ENCODE measurements at places on chromosomes 13 and 19. TPM values are rescaled to one million over a fixed set of nuclear protein-coding genes. Genes with fewer than 3 reads are reported as not detected.

The MAP4K1 gene
- total RNA-seq, result 148 TPM

The TEX29 gene
- total RNA-seq, result 0.57 TPM

The DNAJC15 gene
- total RNA-seq, result 14.5 TPM

The FTL gene
- 1,093 TPM for total RNA-seq

The FLT3LG gene
- 23.9 TPM for total RNA-seq

The RASAL3 gene
- 63.2 TPM for total RNA-seq

The SEMA6B gene
- 0.17 TPM for total RNA-seq

The CYP4F12 gene
- not detected for total RNA-seq

The CDX2 gene
- total RNA-seq, result not detected

GRCh38 chr13:89856512-89856911, 1491.0 kb upstream of the MIR17HG start:
- H3K4me1 ChIP-seq, result no peaks in the 10 kb centered on the region
- no peaks in the 10 kb centered on the region for H3K36me3 ChIP-seq
- no peak overlapping the region for H3K4me3 ChIP-seq
- H3K27me3 ChIP-seq, result no peaks in the 10 kb centered on the region

DNA sequence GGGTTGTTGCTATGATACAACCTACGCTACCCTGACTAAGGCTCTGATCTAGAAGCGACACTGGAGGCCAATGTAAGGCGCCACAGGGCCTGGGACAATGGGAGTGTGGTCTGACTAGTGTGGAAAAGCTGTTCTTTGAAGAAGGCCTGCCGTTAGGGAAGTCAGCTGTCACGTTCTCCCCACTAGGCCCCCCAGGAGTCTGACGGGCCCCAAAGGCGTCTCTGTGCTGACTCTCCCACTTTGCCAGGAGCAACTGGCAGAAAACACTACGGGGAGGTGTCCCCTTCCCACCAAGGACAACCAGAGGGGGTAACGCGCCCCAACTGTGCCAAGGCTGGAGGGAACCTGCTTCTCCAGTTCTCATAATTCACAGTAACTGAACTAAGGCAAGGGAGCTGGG, 25.3 kb upstream of the EIF3G start:
- DNase-seq, result no peak
- H3K4me1 ChIP-seq, result peaks cover 31% of the 10 kb centered on the region
- H3K4me3 ChIP-seq, result no peak overlapping the region
- peaks cover 79% of the 10 kb centered on the region for H3K36me3 ChIP-seq
- H3K27me3 ChIP-seq, result no peaks in the 10 kb centered on the region

DNA sequence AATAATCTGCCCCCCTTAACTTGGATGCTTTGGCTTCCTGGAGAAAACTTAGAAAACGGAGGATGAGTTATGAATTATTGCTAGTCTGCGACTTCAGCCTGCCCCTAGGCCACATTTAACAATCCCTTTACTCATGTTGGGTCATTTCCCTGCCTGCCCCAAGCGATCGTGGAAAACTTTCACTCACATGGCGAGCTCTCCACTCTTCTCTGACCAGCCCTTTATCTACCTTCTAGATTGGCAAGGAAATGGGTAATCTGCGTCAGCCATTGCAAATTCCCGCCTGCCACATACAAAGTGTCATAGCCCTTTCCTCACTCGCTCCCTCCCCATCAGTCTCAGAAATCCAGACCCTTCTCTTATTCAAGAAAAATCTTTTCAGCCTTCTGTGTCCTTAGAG, 154.3 kb upstream of the IRS2 start:
- H3K27ac ChIP-seq, result no peak overlapping the region
- no peaks in the 10 kb centered on the region for H3K36me3 ChIP-seq
- H3K27me3 ChIP-seq, result peaks cover 9% of the 10 kb centered on the region
- DNase-seq, result no peak
- H3K4me1 ChIP-seq, result no peaks in the 10 kb centered on the region

GRCh38 chr13:105825071-105825470, 710.4 kb downstream of the EFNB2 start:
- no peak overlapping the region for H3K4me3 ChIP-seq
- H3K4me1 ChIP-seq, result no peaks in the 10 kb centered on the region
- H3K27ac ChIP-seq, result no peak overlapping the region
- no peak for DNase-seq

GRCh38 chr19:35992907-35993765, 1.9 kb upstream of the SDHAF1 start:
- H3K4me1 ChIP-seq, result peaks cover 26% of the 10 kb centered on the region
- H3K36me3 ChIP-seq, result peaks cover 5% of the 10 kb centered on the region
- H3K27ac ChIP-seq, result no peak overlapping the region
- no peak for DNase-seq
- peaks cover 3% of the 10 kb centered on the region for H3K27me3 ChIP-seq

GRCh38 chr13:74324338-74324737, 190.1 kb upstream of the KLF12 start:
- H3K4me1 ChIP-seq, result no peaks in the 10 kb centered on the region
- no peak overlapping the region for H3K27ac ChIP-seq
- no peaks in the 10 kb centered on the region for H3K36me3 ChIP-seq
- H3K27me3 ChIP-seq, result no peaks in the 10 kb centered on the region

DNA sequence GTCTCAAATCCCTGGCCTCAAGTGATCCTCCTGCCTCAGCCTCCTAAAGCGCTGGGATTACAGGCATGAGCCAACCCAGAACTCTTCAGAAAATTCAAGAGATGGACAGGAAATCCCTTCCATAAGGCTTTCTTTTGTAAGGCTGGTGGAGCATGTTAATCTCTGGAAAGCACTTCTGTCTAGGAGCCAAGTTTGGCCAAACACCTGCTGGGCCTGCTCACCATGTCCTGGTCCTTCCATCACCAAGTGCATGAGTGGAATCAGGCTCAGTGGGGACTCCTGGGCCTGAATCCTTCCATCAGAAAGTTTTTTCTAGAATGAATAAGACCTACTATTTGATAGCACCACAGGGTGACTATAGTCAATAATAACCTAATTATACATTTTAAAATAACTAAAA, 148.0 kb downstream of the DCLK1 start:
- no peaks in the 10 kb centered on the region for H3K36me3 ChIP-seq
- H3K27me3 ChIP-seq, result peaks cover 20% of the 10 kb centered on the region
- H3K27ac ChIP-seq, result no peak overlapping the region
- no peak for DNase-seq
- no peak overlapping the region for H3K4me3 ChIP-seq
- no peaks in the 10 kb centered on the region for H3K4me1 ChIP-seq

DNA sequence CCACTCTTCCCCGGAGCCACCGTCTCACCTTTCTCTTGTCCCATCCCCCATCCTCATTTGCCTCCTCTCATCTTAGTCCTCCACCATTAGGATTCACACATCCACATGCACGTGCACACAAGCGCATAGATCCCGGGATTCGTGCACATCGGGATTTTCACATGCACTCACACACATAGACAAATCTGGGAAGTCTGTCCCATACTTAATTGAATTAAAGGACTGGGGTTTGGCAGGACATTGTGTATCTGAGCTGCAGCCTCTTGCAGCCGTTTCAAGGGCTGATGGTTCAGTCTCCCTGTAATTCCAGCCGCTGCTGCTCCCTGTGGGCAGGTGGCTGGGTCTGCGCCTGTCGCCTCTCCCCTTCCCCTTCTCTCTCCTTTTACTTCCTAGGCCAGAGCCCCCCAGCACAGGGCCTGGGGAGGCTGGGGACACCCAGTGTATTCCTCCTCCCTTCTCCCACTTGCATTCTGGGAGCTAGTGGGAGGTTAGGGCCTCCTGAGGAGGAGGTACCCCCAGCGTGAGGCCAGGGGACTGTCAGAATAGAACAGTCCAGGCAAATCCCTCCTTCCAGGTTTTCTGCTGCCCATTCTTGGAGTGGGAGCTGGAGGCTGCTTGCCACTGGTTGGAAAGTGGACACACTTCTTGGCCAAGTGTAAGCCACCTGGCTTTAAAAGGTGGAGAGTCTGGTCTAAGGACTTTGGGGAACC, 43.6 kb downstream of the LYL1 start:
- H3K4me3 ChIP-seq, result no peak overlapping the region

- no peaks in the 10 kb centered on the region for H3K27me3 ChIP-seq
- no peak for DNase-seq
- no peak overlapping the region for H3K4me3 ChIP-seq
- peaks cover 18% of the 10 kb centered on the region for H3K36me3 ChIP-seq
Observed at GRCh38 chr19:19446655-19447437, 41.4 kb downstream of the GATAD2A start.

DNA sequence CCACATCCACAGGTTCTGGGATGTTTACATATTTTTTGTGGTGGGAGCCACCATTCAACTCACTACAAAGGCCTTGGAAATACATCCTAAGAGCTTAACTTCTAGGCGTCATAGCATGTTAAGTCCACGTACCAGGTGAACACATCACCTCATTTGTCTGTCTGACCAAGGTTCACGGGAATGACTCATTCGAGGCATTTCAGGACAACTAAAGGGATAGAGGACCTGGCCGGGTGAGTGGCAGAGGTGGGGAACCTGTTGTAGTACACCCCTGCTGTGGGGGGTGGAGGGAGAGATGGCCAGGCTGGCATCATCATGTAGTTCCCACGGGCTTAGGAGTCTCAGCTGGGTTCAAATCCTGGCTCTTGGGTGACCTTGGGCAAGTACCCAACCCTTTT, 51.5 kb downstream of the BICRA start:
- no peak overlapping the region for H3K27ac ChIP-seq
- H3K36me3 ChIP-seq, result peaks cover 2% of the 10 kb centered on the region
- no peak overlapping the region for H3K4me3 ChIP-seq

GRCh38 chr19:3183721-3184641, 1.7 kb upstream of the NCLN start:
- H3K4me3 ChIP-seq, result no peak overlapping the region
- peaks cover 28% of the 10 kb centered on the region for H3K36me3 ChIP-seq
- H3K27ac ChIP-seq, result peak overlapping the region; percentile 99
- DNase-seq, result no peak
- H3K27me3 ChIP-seq, result no peaks in the 10 kb centered on the region
